GM12878 (cell line): ENCODE measurements at places on chromosomes 5 and 9.
A peak's percentile ranks its signal among the peaks of the same experiment; 100 is the strongest.

- no peaks in the 10 kb centered on the region for H3K4me1 ChIP-seq
- no peaks in the 10 kb centered on the region for H3K27me3 ChIP-seq
- no peak overlapping the region for H3K4me3 ChIP-seq
- no peak for DNase-seq
These were observed 599.8 kb downstream of the EBF1 start for GRCh38 chr5:158499892-158500418.

DNA sequence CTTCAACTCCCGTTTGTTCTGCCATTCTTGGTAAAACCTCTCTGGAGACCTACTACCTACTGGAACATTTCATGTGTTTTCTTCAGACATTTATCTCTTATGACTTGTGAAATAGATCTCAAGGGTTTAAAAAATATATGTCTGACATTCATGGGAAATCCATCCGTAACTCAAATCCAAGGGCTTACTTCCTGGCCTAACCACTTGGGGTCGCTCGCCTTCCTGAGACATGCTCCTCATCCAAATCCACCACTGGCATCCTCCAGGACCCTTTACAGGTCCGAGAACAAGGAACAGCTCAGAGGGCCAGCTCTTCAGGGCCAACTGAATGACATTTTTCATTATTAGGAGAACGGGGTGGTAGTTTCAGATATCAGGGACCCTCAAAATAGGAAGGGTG lies 235.1 kb upstream of the TUT7 start:
- H3K27me3 ChIP-seq, result no peaks in the 10 kb centered on the region
- no peaks in the 10 kb centered on the region for H3K36me3 ChIP-seq
- no peak for DNase-seq
- H3K4me1 ChIP-seq, result no peaks in the 10 kb centered on the region

DNA sequence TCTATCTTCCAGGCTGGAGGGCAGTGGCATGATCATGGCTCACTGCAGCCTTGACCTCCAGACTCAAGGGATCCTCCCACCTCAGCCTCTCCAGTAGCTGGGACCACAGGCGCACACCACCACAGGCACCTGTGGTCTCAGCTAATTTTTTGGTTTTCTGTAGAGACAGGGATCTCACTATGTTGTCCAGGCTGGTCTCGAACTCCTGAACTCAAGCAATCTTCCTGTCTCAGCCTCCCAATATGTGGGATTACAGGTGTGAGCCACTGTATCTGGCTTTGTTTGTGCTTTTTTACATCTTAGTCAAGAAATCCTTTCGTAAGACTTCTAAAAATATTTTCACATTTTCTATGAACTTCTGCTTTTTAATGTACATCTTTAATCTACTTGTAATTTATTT lies 116.9 kb downstream of the DENND1A start:
- peaks cover 3% of the 10 kb centered on the region; the same call in 1 of the 2 replicates for H3K4me1 ChIP-seq
- H3K27me3 ChIP-seq, result no peaks in the 10 kb centered on the region
- H3K36me3 ChIP-seq, result no peaks in the 10 kb centered on the region

DNA sequence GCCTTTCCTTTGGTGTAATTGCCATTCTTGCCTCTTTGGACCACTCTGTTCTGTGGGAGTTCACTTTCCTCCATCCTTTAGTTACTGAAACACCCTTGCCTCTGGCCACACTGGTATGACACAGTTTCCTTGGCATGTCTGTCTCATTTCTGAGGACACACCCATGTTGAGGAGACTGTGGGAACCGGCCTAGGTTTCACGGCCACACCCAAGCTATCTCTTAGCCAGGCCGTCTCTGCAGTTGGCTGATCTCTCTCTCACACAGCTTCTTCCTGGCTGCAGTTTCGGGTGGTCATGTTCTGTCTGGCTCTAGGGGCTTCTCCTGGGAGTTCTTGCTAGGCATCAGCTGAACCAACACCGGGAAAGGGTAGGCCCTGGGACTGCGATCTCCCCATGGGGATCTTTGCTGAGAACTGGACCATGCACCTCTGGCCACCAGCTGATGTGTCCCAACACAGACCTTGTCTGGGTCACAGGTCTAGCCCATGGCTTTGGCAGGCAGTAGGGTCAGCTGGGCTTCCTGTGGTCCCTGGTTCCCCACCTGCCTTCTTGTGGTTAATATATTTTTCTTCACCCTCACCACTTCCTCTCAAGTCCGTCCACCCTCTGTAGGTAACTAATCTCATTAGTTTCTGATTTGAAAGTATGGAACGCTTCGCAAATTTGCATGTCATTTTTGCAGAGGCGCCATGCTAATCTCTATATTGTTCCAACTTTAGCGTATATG lies 24.9 kb downstream of the ARHGEF37 start:
- H3K36me3 ChIP-seq, result no peaks in the 10 kb centered on the region
- peaks cover 18% of the 10 kb centered on the region for H3K4me1 ChIP-seq
- H3K4me3 ChIP-seq, result peak overlapping the region; percentile 25; the same call in 1 of the 2 replicates

GRCh38 chr9:121194730-121195129 lies 6.9 kb downstream of the RAB14 start:
- H3K27me3 ChIP-seq, result no peaks in the 10 kb centered on the region
- no peaks in the 10 kb centered on the region for H3K36me3 ChIP-seq
- DNase-seq, result no peak
- H3K4me1 ChIP-seq, result peaks cover 8% of the 10 kb centered on the region

- H3K4me3 ChIP-seq, result peak overlapping the region; percentile 89
- H3K4me1 ChIP-seq, result peaks cover 17% of the 10 kb centered on the region
- H3K36me3 ChIP-seq, result no peaks in the 10 kb centered on the region
- DNase-seq, result no peak
- no peaks in the 10 kb centered on the region for H3K27me3 ChIP-seq
These were observed 1.1 kb upstream of the TLE4 start for GRCh38 chr9:79570448-79571308.

GRCh38 chr5:162026803-162027202 lies 40.8 kb upstream of the GABRG2 start:
- DNase-seq, result no peak
- H3K27me3 ChIP-seq, result no peaks in the 10 kb centered on the region

GRCh38 chr9:128365525-128365924 lies 5.6 kb upstream of the URM1 start:
- H3K36me3 ChIP-seq, result no peaks in the 10 kb centered on the region
- no peaks in the 10 kb centered on the region for H3K27me3 ChIP-seq
- H3K27ac ChIP-seq, result no peak overlapping the region
- no peak for DNase-seq
- no peak overlapping the region for H3K4me3 ChIP-seq

DNA sequence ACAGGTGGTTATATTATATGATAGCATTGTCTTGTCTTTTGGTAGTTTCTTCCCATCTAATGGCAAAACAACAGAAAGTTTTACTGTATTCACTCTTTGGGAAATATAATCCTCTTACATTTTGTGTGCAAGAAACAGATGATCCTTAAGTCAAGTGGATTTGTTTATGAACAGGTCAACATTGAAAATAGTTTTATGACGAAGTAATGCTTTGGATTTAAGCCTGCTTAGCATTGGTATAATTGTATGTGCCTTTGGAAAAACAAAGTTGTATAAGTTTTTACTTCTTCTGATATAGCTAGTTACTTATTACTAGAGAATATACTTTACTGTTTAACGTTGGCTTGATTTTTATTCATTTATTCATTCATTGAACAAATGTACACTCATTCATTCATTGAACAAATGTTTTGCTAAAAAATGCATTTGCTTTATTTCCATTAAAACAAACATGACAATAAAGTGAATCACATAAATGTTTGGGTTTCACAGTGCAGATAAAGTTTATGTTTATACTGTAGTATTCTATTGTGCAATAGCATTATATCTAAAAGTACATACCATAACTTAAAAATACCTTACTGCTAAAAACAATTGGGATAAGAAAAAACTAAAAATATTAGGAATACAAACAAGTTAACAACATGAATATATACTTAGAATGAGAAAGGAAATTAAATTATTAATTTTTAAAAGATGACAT lies 12.3 kb downstream of the SGCD start:
- DNase-seq, result no peak
- no peak overlapping the region for H3K27ac ChIP-seq

DNA sequence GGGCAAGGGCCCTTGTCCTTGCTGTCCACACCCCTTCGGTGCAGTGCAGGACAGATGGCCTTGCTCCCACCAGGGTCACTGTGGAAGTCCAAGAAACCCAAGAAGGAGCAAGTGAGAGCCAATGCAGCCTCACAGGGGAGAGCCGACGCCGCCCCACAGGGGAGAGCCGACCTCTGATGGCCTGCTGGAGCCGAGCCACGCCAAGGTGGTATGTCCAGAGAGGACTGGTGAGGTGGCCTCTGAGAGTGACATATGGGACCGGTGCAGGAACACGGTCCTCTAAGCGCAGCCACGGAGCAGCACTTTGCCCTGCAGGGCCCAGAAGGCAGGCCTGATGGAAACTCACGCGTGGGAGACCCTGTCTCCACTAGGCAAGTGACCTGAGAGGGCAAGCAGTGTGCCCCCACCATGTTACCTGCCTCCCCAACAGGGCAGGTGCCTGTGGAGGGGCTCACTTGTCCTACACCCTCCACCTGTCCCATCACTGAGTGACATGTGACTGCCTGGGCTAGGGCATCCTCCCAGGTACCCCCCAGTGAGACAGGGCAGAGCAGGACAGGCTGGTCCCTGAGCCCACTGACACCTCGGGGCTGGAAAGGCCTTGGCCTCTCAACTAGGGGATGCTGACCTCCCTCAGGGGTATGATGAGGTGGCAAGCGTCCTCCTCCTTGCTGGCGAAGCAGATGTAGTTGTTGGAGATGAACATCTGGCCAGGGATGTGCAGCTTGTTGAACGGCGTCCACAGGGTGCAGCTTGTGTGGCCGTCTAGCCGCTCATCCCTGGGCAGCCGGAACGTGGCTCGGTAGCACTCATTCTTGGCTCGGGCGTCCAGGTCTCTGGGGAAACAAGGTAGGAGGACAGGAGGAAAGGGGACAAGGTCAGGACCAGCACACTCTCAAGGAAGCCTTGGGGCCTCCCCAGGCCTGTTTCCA lies 16.7 kb downstream of the TBC1D9B start:
- H3K36me3 ChIP-seq, result peaks cover 13% of the 10 kb centered on the region
- H3K4me3 ChIP-seq, result no peak overlapping the region
- DNase-seq, result no peak
- H3K27ac ChIP-seq, result no peak overlapping the region
- H3K27me3 ChIP-seq, result no peaks in the 10 kb centered on the region
